NCI-H1436 treated with DMSO at 0.1 percent for 48 hours (cell line): ENCODE measurements at places on chromosomes 1 and 21.

- DNase-seq = no peak
These were observed 7.2 kb downstream of the CNIH3 start for GRCh38 chr1:224623310-224623714.

DNA sequence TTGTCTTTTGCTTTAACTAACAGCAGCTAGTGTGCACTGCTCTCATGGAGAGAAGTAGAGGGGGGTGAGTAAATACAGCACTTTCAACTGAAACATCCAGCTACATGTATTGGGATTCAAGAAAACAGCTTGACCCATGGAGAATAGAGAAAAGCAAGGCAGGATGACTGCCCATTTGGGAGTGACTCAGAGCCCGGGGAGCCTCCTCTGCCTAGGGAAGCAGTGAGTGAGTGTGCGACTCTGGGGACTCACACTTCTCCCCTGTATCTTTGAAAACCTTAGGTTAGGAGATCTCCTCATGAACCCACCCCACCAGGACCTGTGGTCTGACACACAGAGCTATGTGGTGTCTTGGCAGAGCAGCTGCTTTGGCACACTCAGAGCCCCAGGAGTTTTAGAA is 82.0 kb upstream of the PTGFR start:
- DNase-seq = no peak

DNA sequence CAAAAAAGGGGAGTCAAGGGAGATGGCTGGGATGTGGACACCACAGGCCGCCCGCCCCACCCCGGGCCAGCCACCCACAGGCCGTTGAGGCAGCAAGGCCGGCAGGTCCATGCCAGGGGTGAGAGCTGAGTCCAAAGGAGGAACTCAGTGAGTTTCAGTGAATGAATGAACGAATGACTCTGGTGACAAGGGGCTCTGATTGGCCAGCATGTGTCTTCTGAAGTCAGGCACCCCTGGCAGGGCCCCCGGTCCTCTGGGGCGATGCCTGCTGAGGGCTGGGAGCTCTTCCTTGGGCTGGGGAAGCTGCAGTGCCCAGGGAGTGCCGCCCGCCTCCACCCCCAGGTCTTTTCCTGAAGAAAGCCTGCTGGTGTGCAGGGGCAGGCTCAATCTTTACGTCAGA is 236.1 kb upstream of the VAMP3 start:
- no peak for DNase-seq

DNA sequence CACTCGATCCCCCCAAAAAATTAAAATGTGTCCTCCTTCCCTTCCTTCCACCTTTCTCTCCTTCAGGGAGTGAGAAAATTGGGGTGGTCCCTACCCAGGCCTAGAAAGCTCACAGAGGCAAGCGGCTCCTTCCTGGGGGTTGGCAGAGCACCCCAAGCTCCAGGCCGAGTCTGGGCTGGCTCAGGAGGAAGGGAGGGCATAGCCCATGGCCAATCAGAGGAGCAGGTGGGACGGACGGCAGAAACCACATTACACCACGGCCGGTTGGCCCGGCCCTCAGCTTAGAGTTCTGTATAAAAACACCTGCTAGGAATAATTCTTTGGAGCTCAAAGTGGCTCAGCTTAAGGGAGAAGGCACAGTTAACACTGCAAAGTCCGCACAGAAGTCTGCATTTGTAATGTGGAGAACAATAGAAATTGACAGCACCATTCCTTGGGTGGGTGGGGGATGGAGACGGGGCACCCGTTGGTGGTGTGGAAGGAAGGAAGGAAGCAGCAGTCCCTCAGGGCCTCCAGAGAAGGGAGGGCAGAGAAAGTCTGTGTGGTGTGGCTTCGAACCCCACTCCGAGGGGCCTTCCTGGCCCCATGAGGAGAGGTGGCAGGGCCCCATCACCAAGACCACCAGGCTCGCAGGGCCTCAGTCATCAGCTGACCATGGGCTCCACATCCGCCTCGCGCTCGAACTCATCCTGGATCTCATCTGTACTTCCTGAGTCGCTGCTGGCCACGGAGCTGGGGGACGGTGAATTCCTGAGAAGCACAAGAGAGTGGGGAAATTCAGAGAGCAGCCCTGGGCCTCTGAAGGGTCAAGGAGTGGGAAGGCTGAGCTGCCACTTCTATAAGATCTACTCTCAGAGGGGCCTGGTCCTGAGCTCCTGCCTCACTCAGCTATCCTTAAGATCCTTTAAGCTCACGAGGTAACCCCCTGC is 5.8 kb upstream of the ALDH4A1 start:
- no peak for DNase-seq

GRCh38 chr1:235093696-235094592 is 34.7 kb downstream of the TOMM20 start:
- DNase-seq = no peak

- DNase-seq = peak; percentile 94
These were observed 81.4 kb upstream of the WLS start for GRCh38 chr1:68313735-68314134.

DNA sequence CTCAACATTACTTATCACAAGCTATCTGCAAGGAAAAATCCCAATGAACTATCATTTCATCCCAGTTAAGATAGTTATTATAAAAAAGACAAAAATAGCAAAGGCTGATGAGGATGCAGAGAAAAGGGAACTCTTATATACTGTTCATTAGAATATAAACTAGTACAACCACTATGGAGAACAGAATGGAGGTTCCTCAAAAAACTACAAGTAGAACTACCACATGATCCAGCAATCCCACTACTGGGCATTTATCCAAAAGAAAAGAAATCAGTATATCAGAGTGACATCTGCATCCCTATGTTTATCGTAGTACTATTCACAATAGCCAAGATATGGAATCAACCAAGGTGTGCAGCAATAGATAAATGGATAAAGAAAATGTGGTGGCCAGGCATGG is 4.9 kb upstream of the C1orf185 start:
- no peak for DNase-seq

DNA sequence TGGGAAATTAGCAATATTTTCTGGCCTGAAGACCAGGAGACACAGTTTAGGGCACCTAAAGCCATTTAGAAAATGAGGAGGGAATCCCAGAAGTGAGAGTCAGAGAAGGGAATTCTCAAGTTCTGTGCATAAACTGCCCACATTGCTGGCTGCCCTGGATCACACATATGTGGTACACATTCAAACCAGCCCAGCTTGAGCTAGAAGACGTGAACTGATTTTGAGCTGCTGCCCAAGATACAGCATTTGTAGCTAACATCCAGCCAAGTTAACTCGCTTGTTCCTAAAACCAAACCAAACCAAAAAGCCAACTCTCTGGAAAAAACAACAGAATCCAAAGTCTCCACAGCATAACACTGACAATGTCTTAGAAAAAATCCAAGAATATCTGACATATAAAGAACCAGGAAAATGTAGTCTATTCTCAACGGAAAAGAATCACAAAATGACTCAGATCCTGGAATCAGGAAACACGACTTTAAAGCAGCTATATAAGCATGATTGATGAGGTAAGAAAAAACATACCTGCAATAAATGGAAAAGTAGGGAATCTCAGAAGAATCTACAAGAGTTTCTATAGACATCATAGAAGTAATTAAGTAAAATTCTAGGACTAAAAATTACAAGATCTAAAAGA is 18.2 kb upstream of the QSOX1 start:
- no peak for DNase-seq

GRCh38 chr1:43722810-43723209 is 15.5 kb downstream of the ST3GAL3 start:
- DNase-seq = no peak

- DNase-seq = no peak
These were observed 116.3 kb upstream of the CACYBP start for GRCh38 chr1:174883409-174883808.

GRCh38 chr1:37722181-37723071 is 30.1 kb downstream of the CDCA8 start:
- no peak for DNase-seq

GRCh38 chr1:86231076-86231475 is 74.5 kb upstream of the COL24A1 start:
- DNase-seq = no peak

GRCh38 chr21:22355949-22356348 is 1357.7 kb downstream of the NCAM2 start:
- no peak for DNase-seq

DNA sequence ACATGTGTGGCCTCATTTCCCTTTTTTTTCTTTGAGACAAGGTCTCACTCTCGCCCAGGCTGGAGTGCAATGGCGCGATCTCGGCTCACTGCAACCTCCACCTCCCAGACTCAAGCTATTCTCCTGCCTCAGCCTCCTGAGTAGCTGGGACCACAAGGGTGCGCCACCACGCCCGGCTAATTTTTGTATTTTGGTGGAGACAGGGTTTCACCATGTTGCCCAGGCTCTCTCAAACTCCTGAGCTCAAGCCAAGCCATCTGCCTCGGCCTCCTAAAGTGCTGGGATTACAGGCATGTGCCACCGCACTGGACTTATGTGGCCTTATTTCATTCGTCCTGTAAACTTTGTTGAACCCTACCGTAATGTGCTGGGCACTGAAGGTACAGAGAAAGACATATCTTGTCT is 569 bp upstream of the WARS2 start:
- peak; percentile 31 for DNase-seq

- DNase-seq = no peak
These were observed 3.7 kb downstream of the FOXD3 start for GRCh38 chr1:63326106-63326472.

DNA sequence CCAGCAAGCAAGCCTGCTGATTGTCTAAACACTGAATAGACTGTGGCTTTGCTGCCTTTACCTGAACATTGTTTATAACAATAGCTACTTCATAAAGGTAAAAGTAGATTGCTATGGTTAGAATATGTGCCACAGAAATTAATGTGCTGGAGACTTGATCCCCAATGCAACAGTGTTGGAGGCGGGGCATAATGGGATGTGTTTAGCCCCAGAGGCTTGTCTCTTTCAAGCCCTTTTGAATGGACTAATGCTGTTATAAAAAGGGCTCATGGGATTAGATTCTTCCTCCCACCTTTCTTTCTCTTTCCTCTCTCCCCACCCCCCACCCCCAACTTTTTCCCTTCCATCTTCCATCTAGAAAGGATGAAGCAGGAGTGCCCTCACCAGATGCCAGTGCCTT is 80.2 kb upstream of the PPP2R5A start:
- no peak for DNase-seq

DNA sequence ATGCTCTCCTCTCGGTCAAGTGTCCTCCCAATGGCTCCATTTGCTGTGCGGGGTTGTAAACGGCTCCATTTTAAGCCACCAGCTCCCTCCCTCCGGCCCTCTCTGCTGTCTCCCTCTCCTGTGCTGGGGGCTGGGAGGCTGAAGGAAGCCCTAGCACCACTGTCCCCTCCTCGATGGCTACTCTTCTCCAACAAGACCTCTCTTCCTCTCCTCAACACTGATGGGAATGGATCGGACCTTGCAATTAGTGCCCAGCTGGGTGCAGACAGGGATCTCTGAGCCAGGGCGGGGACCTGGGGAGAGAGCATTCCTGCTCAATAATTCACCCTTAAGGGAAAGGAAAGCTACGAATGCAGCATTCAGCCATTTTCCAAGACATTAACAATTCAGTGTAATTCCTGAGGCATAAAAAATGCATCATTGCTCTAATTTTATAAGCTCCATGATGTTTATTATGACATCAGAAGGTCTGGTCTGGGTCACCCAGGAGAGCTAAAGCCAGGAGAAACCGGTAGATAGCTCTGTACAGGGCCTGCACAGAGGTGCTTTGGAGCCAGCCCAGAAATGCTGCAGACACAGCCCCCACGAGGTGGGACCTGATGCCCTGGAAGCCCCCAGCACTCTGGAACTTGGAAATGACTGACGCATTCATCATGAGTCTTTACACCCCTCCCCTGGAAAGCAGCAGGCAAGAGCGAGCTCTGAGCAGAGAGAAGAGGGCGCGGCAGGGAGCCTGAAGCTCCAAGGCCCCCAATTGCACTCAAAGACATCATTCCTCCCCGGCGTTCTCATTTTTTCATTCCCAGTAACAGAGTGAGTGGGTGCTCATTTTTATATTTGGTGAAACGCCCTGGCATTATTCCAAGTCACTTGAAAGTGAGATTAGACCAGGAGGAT is 76.2 kb upstream of the VAMP3 start:
- no peak for DNase-seq

GRCh38 chr1:162420120-162420519 is 8.2 kb upstream of the SH2D1B start:
- DNase-seq = no peak

GRCh38 chr1:50048791-50049190 is 25.0 kb upstream of the AGBL4 start:
- DNase-seq = no peak

DNA sequence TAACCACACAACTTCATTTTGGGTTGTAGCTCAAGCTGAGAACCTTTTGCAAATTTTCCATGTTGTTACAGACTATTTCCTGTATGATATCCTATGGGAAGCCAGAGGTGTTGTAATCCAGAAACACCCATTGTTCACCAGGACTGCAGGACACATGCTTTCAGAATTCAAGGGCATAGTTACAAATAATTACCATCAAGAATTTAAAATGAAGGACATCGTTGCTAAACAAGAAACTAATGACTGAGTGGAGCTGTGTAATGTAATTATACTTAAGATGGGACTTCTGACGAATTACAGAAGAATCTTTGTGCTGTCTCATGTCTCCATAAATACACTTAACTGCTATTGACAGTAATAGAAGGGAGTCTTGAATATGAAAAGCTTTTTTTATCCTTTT is 47.6 kb upstream of the HOOK1 start:
- no peak for DNase-seq

- no peak for DNase-seq
These were observed 732 bp downstream of the HS2ST1 start for GRCh38 chr1:86914998-86915736.

- no peak for DNase-seq
These were observed 51.8 kb downstream of the EDN2 start for GRCh38 chr1:41432481-41433280.

DNA sequence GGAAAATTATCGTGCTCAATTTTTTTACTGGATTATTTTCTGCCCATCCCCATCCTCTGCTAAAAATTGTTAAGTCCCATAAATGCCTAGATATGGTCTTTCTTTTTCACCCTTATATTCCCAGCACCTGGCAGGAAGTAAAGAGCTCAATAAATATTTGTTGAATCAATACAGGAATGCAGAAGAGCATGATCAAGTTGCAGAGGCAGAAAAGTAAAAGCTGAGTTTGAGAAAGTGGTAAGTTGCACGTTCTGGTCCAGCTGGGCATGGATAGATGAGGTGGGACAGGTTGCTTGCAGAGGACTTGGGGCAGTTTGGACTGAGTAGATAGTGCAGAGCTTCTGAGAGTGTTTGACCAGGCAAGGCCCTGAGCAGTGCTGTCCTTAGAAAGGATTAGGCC is 40.1 kb downstream of the ZNF281 start:
- DNase-seq = no peak

- no peak for DNase-seq
These were observed 86.4 kb upstream of the SSX2IP start for GRCh38 chr1:84776639-84777038.
